Caco-2 (cell line): ENCODE measurements at places on chromosomes 16 and 17. TPM values are rescaled to one million over a fixed set of nuclear protein-coding genes. Genes with fewer than 3 reads are reported as not detected.

DNA sequence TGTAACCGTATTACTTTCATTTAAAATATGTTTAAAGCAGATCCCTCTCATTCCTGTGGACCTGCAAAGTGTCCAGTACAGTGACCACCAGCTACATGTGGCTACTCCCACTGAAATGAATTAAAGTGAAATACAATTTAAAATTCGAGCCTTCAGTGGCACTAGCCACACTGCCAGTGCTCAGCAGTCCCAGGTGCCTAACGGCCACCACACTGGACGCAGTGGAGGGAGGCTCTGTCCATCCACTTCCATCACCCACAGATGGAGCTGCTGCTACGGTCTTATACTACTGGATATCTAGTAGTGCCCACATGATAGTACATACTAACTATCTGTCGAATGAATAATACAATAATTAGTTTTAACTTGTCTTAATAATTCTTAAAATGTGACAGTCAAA, 2.3 kb upstream of the CBX2 start:
- no peaks in the 10 kb centered on the region for H3K27me3 ChIP-seq
- no peak for DNase-seq
- H3K27ac ChIP-seq = no peak overlapping the region
- H3K36me3 ChIP-seq = 0 out of 2 replicates have a peak, but pooled peaks cover 1% of the 10 kb centered on the region

DNA sequence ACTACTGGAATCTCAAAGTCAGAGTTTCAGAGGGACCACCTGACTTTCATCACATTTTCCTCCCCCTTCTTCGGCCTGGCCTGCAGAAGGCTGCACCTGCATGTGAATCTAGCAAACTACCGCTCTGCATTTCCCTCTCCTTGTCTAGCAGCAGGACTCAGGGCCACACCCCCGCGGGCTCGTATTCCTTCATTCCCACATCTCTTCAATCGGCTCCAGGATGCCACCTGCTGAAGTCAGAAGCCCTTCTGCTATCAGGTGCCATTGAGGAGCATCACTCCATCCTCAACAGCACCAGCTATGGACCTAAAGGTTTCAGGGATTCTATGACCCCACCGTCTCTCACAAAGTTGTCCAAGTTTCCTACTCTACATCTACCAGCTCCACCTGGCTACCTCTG, 169.5 kb downstream of the VPS53 start:
- no peak for DNase-seq
- H3K27ac ChIP-seq = no peak overlapping the region
- no peaks in the 10 kb centered on the region for H3K36me3 ChIP-seq
- H3K4me1 ChIP-seq = no peaks in the 10 kb centered on the region
- H3K27me3 ChIP-seq = no peaks in the 10 kb centered on the region

DNA sequence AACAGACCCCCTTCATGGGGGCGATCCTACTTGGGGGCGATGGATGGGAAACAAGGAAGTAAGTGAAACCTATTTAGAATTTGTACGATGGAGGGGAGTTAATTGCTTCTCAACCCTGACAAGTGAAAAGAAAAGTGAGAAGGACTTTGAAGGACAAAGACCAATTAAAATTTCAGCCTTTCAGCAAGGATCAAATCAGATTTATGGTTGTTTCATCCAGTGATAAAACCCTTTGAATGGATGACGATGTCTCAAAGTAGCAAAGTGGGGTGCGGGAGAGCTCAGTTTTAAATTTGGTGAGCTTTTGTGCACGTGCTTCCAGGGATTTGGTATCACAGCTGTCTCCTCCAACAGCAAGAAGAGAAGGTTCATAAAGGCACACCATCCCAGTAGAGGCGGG, 51.7 kb downstream of the CMIP start:
- no peak for DNase-seq
- H3K27me3 ChIP-seq = no peaks in the 10 kb centered on the region
- H3K36me3 ChIP-seq = peaks cover 2% of the 10 kb centered on the region; the same call in 1 of the 2 replicates
- no peak overlapping the region for H3K4me3 ChIP-seq
- no peak overlapping the region for H3K27ac ChIP-seq
- peaks cover 16% of the 10 kb centered on the region for H3K4me1 ChIP-seq

Gene TPSAB1
- total RNA-seq = not detected in 2 replicates

Gene TNS4
- 0.65 TPM in 1 of 2 replicates, not detected in the other for total RNA-seq

Gene C16orf54
- total RNA-seq = not detected in 2 replicates

Gene CCL11
- total RNA-seq = not detected in 2 replicates
